ENCODE measurements at places on chromosomes 5 and 9.

DNA sequence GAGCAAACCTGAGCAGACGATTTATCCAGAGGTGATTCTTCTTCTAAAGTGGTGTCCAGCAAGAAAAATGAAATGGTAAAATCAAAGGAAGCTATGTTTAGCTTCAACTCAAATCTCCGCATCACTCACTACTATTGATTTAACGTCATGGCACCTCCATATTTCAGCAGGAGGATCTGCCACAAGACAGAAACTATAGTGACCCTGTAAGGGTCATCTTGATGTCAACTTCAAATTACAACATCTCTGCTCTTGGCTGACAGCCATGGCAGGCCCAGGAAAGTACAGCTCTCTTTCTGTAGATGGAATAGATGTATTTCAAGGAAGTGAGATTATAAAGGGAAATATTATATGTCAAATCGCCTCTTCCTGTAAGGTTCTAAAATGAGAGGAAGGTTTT lies 10.1 kb upstream of the EFNA5 start:
- H3K36me3 ChIP-seq = no peaks in the 10 kb centered on the region
- no peaks in the 10 kb centered on the region for H3K27me3 ChIP-seq
- H3K4me3 ChIP-seq = no peak overlapping the region
- DNase-seq = no peak

GRCh38 chr9:109880276-109881169 lies 100.5 kb downstream of the PALM2AKAP2 start:
- H3K27ac ChIP-seq = no peak overlapping the region
- peak; percentile 80 for DNase-seq
- no peaks in the 10 kb centered on the region for H3K36me3 ChIP-seq
- no peaks in the 10 kb centered on the region for H3K4me1 ChIP-seq

- no peak for DNase-seq
- no peaks in the 10 kb centered on the region for H3K27me3 ChIP-seq
- no peak overlapping the region for H3K4me3 ChIP-seq
Observed at GRCh38 chr5:149640350-149640999, 59.2 kb downstream of the ARHGEF37 start.

GRCh38 chr5:132767150-132767549 lies 9.9 kb downstream of the SEPTIN8 start:
- no peaks in the 10 kb centered on the region for H3K27me3 ChIP-seq

DNA sequence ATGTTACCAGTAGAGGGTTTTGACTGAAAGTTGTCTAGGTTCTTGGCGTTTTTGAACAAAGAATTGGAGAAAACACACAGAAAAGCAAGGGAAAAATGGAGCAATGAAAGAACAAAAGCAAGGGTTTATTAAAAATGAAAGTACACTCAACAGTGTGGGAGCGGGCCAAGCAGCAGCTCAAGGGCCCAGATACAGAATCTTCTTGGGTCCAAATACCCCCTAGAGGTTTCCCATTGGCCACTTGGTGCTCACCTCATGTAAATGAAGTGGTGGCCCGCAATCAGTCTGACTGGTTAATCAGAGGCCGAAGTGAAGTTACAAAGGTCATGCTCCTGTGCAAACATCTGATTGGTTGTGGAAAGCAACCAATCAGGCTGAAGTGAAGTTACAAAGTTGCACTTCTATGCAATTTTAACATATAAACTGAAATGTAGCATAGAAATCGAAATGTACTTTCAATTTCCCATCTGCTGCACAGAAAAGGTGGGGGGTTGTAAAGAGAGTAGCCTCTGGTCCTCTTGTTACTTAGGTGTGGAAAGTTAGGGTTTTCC lies 1.9 kb upstream of the GM2A start:
- H3K36me3 ChIP-seq = no peaks in the 10 kb centered on the region
- no peaks in the 10 kb centered on the region for H3K27me3 ChIP-seq
- DNase-seq = peak; percentile 47
- no peak overlapping the region for H3K27ac ChIP-seq
- no peaks in the 10 kb centered on the region for H3K4me1 ChIP-seq

GRCh38 chr5:152379331-152379730 lies 25.7 kb downstream of the NMUR2 start:
- no peak for DNase-seq
- H3K4me1 ChIP-seq = no peaks in the 10 kb centered on the region
- no peak overlapping the region for H3K27ac ChIP-seq

GRCh38 chr5:164377746-164378145 lies 872.3 kb downstream of the MAT2B start:
- no peak for DNase-seq
- no peaks in the 10 kb centered on the region for H3K27me3 ChIP-seq
- H3K4me1 ChIP-seq = no peaks in the 10 kb centered on the region
- H3K36me3 ChIP-seq = no peaks in the 10 kb centered on the region

DNA sequence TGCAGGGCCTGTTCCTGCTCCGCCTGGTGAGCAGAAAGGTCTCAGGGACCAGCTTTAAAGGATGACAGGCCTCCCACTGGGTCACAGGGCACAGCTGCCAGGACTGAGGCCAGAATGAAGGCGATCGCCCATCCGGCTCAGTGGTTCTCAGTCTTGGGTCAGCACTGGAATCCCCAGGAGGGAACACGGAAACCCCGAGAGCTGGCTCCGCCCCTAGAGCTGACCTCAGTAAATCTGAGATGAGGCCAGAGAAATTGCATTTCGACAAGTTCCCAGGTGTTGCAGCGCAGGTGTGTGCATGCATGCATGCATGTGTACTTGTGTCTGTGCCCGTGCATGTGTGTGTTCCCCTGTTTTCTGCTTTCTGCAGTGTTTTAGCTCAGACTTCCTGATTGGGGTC lies 47.2 kb upstream of the KCNMB1 start:
- no peaks in the 10 kb centered on the region for H3K27me3 ChIP-seq
- no peak overlapping the region for H3K27ac ChIP-seq
- H3K4me3 ChIP-seq = no peak overlapping the region
- H3K36me3 ChIP-seq = no peaks in the 10 kb centered on the region

DNA sequence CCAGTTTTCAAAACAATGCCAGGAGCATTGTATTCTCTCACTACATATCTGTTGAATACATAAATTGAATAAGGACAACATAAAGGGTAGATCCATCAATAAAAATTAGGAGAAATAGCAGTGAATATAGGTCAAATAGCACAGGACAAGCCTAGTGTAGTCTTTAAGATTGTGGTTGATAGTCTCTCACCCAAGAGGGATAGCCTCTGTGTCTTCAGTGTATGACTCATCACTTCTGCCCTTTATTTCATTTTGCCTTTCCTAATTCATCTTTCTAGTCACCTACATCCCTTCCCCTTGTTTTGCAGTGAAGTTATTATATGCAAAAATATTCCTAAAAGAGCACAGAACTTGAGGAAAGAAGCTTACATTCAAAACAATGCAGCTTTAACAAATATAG lies 335.0 kb upstream of the TUSC1 start:
- H3K36me3 ChIP-seq = peaks cover 2% of the 10 kb centered on the region
- no peak overlapping the region for H3K4me3 ChIP-seq
- no peak for DNase-seq
- no peak overlapping the region for H3K27ac ChIP-seq
- no peaks in the 10 kb centered on the region for H3K27me3 ChIP-seq
- no peaks in the 10 kb centered on the region for H3K4me1 ChIP-seq

DNA sequence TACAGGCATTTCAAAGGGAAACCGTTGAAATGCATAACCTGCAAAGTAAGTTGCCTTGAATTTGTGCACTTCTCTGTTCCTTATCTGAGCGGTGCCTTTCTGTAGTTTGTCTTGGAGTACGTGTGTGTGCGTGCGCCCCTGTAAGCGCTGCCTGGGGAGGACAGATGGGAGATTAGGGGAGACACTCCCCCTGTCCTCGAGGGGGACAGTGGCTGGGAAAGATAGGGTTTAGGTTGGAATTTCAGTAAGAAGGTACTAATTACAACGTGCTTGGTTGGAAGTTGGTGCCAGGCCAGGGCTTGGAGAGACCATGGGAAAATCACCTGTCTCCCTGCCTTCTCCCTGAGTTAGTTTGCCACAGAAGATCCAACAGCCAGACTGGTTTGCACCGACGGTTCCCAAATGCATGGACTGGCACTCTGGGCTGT lies 73.2 kb downstream of the PIK3R1 start:
- no peak overlapping the region for H3K27ac ChIP-seq
- DNase-seq = no peak
- H3K27me3 ChIP-seq = no peaks in the 10 kb centered on the region
- no peaks in the 10 kb centered on the region for H3K36me3 ChIP-seq
- no peaks in the 10 kb centered on the region for H3K4me1 ChIP-seq

DNA sequence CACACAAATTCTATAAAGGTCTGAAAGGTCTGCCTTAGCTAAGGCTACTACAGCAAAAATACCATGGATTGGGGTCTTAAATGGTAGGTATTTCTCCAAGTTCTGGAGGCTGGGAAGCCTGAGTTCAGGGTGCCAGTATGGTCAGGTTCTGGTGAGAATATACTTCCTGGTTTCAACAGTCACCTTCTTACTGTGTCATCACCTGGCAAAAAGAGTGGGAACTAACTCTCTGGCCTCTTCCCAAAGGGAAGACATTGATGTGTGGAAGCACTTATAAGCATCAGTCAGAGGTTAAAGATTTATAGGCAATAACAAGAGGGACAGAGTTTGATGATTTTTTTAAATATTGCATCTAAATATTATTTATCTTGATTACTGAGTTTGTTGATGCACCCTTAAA lies 53.0 kb downstream of the ZNF622 start:
- no peaks in the 10 kb centered on the region for H3K36me3 ChIP-seq
- H3K4me1 ChIP-seq = no peaks in the 10 kb centered on the region
- no peak overlapping the region for H3K4me3 ChIP-seq
- DNase-seq = no peak
- no peak overlapping the region for H3K27ac ChIP-seq

DNA sequence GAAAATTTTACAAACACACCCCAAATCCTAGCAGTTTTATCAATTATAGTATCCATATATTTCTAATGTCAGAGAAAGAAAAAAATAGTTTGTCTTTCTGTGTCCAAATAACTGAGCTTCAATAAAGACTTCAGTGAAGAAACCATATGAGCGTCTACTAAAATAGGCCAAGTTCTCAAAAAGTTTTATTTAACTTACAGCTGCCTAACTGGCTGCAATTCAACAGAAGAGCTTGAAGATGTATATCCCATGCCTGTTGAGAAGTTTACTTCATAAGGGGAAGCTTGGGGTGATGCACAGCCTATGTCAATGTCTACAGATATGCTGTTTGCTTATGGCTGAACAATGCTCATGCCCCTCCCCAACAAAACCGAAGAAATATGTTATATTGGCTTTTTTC lies 43.7 kb upstream of the ELOVL7 start:
- no peak overlapping the region for H3K4me3 ChIP-seq
- H3K27ac ChIP-seq = no peak overlapping the region
- no peaks in the 10 kb centered on the region for H3K27me3 ChIP-seq
- DNase-seq = no peak
- peaks cover 15% of the 10 kb centered on the region for H3K36me3 ChIP-seq
